ENCODE measurements at places on chromosomes 7 and 10.

GRCh38 chr7:157923903-157924630 is 587.3 kb downstream of the DNAJB6 start:
- no peak for DNase-seq

- DNase-seq: no peak
Measured at GRCh38 chr10:516764-517163, 172.7 kb downstream of the DIP2C start.

GRCh38 chr10:71962901-71963300 is 1.3 kb upstream of the CHST3 start:
- no peak for DNase-seq

DNA sequence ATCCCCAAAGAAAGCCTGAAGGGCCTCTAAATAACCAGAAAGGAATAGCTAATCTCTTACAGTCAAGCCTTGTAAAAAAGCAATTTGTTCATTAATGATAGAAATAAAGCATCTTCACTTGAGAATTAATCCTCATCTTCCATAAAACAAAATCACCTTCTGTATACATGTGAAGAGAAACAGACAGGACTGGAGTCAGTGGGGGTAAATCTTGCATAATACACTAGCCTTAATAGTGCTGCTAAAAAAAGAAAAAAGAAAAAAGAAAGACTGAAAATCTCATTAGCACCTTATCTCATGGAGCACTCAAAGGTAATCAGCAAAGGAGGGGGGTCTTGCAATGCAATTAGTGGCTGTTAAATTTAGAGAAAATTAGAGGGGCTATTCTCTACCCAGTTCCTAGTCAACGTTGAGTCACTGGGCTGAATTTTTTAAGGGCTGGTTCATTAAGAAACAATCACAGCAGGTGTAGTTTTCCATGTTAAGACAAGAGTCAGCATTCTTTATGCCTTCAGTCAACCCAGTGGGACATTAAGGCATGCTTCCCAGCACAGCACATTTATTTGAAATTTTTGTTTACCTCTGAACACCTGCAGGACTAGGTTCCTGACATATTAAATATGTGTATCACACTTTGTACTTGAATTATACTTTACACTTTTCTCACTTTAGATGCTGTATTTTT is 1455.7 kb upstream of the CELF2 start:
- no peak for DNase-seq

GRCh38 chr10:132430231-132430743 is 33.3 kb downstream of the PWWP2B start:
- DNase-seq: no peak

- no peak for DNase-seq
Measured at GRCh38 chr7:28112883-28113540, 67.6 kb downstream of the JAZF1 start.

DNA sequence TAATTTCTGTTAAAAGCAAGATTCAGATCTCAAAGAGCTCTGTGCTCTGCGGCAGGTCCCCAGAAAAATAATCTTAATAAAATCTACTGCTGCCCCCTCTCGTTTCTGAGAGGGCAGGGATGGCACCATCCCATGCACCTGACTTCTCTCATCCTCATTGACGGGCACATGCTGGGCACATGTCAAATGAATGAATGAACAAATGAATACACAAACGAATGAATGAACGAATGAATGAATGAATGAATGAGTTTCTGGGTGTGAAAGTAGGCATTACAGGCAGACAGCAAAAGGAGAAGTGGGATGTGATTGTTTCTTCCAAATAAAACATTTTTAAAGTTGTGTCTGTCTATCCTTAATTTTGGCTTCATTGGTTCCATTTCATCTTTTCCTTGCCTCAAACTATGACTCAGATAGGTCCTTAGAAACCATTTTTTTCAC is 398.1 kb upstream of the PRKCQ start:
- DNase-seq: no peak

DNA sequence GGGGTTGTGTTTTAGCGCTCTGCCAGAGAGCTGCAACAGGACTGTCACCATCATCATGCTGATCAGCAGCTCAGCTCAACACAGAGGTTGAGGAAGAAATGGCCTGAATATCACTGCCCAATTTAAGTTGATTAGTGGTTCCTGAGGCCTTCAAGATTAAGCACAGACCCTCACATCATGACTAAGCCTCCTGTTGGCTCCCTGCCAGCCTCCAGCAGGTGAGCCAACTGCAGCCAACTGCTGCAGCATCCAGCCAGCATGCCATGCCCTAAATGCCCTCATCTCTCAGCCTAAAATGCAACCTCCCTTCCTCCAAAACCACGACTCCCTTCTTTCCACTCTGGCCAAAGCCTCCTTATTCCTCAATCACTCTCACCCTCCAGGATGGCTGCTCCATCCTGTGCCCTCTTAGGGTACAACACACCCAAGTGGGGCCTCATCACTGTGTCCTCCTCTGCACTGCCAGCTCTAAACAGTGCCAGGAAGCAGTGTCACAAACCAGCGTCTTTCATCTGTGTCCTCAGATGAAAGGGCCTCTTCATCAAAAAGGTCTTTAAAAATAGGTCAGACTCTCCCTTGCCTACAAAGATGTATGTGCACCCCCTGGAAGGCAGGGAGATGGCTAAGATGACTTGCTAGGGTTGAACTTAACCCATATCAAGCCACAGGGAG is 259.3 kb downstream of the ZEB1 start:
- no peak for DNase-seq

DNA sequence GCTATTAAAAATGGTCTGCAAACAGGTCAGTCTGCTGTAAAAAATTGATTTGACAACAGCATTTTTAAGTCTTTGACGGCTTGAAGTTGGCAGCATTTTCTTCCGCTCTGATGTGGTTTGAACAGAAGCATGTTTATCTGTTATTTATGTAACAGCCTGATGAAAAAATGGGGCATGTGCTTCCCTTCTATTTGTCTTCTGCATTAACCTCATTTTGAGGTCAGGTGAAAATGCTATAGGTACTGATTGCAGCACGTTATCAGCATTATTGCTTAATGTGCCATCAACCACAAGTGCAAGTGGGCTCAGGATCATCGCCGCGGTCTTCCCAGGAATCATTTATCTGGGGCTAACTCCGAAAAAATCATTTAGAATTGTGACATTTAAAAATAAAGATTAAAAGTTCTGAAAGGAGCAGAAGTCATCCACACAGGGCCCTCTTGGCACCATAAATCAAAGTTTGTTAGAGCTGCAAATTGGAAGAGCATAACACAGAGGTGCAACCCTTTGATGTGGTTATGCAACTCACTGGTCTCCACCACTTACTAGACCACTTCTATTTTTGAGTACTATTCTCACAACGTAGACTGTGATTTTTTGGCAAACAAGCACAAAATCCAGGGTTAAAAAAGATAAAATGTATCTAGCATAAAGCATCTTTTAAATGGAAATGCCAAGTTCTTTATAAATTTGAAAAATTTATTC is 307.7 kb downstream of the MDFIC start:
- DNase-seq: no peak

DNA sequence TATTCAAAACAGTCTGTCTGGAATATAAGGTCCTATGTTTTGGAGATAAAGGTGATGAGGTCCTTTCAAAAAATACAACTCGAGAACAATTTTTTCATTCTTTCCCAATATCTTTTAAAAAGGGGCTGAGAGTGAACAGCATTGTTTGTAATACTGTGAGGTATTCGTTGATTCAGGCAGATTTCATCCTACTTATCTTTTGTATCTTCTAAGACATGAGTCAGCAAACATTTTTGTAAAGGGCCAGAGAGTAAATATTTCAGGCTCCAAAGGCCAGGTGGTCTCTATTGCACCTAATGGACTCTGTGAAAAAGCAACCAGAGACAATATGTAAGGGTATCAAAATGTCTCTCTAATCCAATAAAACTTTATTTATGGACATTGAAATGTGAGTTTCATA is 8.1 kb upstream of the ANK3 start:
- no peak for DNase-seq

- DNase-seq: no peak
Measured at GRCh38 chr7:100021297-100021696, 5.9 kb downstream of the ZKSCAN1 start.

- no peak for DNase-seq
Measured at GRCh38 chr10:24432478-24433416, 223.8 kb downstream of the KIAA1217 start.

GRCh38 chr10:27716521-27716920 is 29.1 kb downstream of the MKX start:
- no peak for DNase-seq

GRCh38 chr7:75991531-75992082 is 2.8 kb downstream of the TMEM120A start:
- no peak for DNase-seq

DNA sequence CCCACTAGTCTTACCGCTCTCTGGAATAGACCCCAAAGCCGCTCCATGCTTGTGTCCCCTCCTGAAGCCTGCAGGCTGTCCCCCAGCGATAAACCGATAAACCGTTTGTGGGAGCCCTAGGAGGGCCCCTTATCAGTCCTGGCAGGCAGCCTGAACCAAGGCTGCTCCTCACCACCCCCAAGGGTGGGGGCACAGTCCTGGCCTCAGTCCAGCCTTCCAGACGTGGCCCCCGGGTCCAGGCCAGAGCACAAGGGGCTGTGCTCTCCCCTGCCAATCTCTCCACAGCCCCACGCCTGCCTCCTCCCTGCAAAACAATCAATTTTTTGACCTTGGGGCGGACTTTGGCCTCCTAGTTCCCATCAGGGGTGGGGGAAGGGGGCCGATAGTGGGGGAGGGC is at the start of gene TFR2:
TFR2 (minus strand) TSS at position 90 of the 397 bp plus-strand sequence; CDS start at position 47, 43 bp downstream.
- DNase-seq: no peak

- no peak for DNase-seq
Measured at GRCh38 chr7:22561321-22561811, 61.4 kb upstream of the STEAP1B start.

DNA sequence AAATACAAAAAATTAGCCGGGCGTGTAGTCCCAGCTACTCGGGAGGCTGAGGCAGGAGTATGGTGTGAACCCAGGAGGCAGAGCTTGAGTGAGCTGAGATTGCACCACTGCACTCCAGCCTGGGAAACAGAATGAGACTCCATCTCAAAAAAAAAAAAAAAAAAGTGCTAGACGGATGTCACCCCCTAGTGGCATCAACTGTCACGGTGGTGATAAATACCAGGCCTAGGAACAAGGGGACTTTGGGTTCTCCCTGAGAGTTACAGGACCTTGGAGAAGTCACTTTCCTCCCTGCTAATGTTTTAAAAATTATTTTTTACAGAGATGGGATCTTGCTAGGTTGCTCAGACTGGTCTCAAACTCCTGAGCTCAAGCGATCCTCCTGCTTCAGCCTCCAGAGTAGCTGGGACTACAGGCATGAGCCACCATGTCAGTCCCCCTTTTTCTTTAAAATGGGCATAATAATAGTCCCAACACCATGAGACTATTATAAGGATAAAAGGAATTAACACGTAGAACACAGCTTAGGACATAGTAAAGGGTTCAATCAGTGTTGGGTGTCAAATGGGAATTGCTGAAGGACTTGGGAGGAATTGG is 2.6 kb upstream of the TMEM130 start:
- DNase-seq: no peak

DNA sequence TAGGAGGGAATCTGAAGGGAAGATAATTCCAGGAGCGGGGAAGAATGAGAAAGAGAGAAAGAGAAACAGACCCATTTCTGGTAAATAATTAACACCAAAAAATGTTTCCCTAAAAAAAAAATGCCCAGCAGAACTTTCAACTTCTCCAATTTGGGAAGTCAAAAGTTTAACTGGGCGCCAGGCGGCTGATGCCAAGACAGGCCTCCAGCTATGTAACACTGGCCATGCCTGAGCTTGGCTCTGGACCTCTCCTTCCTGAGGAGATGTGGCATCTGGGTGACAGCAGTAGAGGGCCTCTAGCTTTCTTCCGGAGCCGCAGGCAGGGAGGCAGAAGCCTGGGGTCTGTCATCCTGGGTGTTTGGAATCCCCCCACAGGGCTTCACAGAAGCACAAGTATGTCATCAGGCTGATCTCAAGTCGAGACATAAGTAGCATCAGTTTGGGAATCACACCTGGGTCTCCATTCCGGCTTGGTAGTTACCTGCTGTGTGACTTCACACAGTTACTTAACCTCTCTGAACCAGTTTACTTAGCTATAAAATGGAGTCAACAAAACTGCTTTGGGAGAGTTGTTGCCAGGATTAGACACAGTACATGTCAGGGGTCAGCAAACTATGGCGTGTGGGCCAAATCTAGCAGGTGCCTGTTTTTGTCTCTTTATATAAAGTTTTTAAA is 50.5 kb upstream of the TCF7L2 start:
- DNase-seq: no peak

- no peak for DNase-seq
Measured at GRCh38 chr10:117413928-117414618, 38.8 kb upstream of the PDZD8 start.

- DNase-seq: no peak
Measured at GRCh38 chr10:21194510-21194993, 297.4 kb upstream of the NEBL start.

DNA sequence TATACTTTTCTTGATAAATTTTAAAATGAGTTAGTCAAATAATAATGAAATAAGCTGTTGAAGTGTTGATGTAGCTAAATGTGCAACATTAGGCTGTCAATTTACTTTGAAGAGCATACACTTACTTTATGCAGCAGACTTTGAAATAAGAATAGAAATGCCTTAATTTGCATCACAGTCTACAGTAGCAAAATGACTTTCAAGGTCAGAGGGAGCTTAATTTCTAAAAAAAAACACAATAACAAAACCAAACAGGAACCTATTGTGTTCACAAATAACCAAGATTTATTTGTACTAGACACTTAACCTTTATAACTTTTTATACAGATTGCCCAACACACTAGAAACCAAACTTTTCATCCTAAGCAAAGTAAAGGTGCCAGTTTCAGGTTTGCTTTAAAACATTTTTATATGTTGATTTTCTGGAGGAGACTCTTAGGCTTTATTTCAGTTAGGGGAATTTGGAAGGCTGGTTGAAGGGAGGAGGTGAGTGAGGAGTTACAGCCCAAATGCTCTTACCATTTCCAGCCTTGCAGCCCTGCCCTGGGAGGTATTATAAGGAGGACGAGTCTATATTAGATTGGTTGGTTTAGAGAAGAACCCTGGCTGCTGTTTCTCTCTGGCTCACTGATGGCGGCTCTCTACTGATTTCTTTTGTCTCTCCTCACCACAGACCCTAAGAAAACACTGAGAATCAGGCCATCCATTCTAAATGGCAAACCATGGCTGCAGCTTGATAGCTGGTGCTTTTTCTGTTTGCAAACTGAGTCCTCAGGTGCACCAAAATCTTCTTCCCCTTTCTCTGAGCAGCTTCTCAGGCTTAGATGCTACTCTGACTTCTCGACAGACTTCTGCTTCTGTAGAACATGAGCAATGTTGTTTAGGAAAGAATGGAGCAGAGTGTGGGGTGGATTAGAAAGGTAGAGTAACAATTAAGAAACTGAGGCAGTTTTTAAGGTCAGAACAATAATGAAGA is 55.2 kb upstream of the RPA3 start:
- no peak for DNase-seq

DNA sequence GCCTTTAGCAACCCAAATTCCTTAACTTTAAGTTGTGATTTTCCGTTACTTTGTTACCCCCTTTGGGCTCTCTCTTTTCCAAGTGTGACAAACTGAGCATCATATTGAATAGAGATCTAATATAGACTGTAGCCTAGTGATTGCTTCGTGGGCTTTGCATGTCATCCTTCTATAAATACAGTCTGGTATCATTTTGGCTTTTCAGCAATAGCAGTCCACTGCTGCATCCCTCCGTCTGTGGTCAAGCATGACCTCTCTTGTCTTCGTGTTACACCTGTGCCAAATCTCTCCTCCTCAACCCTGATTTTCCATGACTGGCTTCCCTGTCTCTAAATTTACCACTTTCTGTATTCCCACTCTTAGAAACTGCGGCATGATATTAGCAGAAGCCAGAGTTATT is 53.8 kb upstream of the AGK start:
- no peak for DNase-seq

All from bone marrow (tissue), 2 donors.